ENCODE measurements at places on chromosomes 4 and X.

GRCh38 chr4:10276152-10276551 lies 159.6 kb upstream of the WDR1 start:
- no peak for DNase-seq

GRCh38 chrX:10529344-10529743 lies 91.0 kb downstream of the MID1 start:
- no peak for DNase-seq

DNA sequence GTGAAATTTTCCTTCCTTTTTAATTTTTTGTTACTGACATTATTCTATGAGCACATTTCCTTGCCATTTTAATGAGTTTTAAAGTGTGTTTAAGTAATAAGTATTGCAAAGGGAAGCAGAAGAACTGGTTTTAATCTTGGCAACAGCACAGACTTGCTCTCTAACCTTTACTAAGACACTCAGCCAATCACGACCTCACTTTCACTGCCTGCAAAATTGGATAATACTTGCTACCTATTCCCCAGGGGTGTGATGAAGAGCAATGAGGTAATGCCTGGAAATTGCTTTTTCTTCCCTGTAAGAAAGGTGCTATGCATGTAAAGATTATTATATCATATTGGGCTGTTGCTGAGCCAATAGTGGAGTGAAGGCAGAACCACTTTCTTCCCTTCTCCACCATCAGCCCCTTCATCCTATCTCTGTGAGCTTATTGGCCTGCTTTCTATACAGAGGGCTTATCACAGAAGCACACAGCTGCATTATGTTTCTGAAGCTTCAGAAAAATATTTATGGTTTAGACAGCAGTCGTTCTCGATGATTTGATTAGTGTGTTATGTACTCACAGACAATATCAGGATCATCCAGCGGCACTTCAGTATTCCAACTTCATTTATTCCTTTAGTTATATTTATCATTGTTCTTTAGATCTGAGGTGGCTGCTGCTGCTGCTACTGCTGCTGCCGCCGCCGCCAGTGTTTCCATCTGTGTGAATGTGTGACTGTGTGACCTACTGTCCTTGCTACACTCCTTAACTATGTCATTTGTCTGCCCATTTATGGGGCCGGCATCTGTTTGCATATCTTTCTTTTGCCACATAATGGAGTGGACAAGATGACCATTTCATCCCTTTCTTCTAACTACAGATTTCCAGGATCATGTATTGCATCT lies 255.1 kb downstream of the C4orf33 start:
- no peak for DNase-seq

DNA sequence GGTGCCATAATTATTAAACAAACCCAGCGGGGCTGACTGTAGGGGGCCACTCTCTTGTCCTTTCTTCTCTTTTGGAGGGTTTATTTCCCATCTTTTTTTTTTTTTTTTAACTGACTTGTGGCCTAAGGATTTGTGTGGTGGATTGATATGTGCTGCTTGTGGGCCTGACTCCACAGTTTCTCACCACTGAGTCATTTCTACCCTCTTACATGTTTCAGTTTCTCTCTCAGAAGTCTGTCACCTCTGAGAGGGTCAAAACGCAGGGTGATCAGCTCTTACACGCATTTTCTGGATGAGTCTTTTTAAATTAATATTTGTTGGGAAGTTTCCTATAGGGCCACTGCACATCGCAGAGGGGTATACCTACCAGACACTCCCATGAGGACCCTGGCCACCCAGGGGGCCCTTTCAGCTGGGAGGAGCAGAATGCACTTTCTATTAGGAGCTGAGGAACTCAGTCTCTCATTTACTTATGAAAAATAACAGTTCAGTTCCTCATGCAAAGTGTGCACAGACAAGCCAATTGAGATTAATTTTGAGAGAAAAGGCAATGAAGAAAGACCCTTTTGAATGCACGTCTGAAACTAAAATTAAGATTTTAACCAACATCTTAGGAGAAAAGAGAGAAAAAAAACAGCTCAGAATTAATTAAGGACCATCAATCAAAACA lies 407.9 kb downstream of the TECRL start:
- DNase-seq = no peak

GRCh38 chr4:98905839-98906238 lies 23.1 kb downstream of the EIF4E start:
- DNase-seq = no peak

GRCh38 chr4:70405765-70406164 lies 8.0 kb downstream of the OPRPN start:
- DNase-seq = no peak

GRCh38 chrX:29617725-29618124 lies 597.6 kb upstream of the MAGEB2 start:
- DNase-seq = no peak
